ENCODE measurements at places on chromosomes 5 and 9. TPM values are rescaled to one million over a fixed set of nuclear protein-coding genes. Genes with fewer than 3 reads are reported as not detected.

DNA sequence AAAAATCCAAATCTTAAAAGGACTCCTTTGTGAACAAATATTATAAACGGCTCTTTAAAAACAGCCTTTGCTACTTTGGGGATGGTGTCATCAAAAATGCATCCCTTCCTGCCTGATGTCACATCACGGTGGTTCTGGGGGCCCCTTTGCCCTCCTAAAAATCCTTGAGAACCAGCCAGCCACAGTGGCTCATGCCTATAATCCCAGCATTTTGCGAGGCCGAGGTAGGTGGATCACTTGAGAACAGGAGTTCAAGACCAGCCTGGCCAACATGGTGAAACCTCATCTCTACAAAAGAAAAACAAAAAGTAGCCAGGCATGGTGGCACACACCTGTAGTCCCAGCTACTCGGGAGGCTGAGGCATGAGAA, 43.9 kb downstream of the FNBP1 start:
- no peak for DNase-seq

- no peak for DNase-seq
Observed at GRCh38 chr5:14482085-14482484, 99.5 kb upstream of the OTULINL start.

DNA sequence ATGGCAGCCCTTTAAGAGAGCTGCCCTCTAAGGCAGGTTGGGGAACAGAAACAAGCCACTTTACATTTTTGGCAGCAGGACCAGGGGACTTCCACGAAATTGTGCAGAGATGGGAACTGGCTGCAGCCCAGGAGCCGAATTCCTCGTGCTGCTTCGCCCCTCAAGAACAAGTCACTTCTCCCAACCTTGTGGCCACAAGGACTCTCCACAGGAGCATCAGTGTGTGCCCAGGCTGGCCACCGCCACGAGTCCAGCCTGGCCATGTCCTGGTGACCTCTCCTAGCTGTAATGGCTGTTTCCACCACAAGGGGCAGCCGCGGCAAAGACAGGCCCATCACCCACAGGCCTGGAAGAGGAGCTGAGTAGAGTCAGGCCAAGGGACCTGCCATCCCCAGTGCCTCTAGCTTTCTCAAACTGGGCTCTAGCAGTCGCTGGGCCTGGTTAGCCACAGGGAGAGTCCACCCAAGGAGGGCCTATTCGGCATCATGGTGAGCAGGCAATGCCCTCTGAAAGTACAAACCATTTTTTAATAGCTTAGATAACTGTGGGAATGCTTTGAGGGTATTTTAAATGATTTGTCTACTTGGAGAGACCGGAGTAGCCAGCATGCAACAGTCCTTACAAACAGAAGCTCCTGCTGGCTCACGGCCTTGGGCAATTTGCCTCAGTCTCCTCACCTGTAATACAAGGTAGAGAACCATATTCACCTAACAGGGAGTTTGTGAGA, 129.0 kb downstream of the COL23A1 start:
- DNase-seq = peak; percentile 58

DNA sequence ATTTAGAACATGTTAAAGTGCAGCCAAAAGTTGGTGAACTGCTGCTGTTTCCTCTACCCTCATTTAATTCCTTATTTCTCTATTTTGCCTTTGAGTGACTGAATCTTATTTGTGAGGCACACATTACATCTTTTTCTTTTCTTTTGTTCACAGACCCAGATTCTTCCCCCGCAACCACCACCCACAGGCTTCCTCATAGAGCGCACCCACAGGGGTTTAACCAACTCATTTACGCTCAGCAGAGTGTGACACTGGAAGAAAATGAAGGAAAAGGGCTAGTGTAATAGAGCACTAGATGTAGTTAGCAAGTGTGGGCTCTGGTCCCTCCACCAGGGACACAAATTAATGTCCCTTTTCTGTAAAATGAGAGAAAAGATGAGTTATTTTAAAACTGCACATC, 200.7 kb downstream of the PARP8 start:
- no peak for DNase-seq

DNA sequence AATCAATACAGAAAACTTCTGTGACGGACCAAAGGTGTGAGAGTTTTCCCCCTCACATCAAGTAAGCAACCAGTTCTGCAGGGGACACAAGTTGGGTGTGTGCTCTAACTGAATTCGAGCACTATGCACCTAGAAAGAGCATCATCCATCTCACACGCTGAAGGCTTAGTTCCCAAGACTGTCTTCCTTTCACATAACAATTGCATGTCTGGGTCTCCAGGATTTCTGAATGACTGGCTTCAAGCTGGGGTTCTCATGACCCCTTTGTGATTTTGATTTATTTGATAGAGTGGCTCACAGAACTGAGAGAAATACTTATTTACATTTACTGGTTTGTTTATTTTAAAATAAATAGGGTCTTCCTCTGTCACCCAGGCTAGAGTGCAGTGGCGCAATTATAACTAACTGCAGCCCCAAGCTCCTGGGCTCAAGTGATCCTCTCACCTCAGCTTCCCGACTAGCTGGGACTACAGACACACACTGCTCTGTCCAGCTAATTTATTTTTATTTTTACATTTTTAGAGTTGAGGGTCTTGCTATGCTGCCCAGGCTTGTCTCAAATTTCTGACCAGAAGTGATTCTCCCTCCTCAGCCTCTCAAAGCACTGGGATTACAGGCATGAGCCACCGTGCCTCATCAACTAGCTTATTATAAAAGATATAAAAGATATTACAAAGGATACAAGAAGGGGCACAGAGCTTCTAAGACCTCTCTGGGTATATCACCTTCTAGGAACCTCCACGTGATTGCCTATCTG, 316.7 kb upstream of the CDH12 start:
- DNase-seq = no peak

- DNase-seq = no peak
Observed at GRCh38 chr5:74993743-74994142, 58.6 kb downstream of the GCNT4 start.

GRCh38 chr5:69364414-69364813, 4.9 kb downstream of the AK6 start:
- DNase-seq = no peak

GRCh38 chr5:89273289-89273688, 390.3 kb upstream of the MEF2C start:
- DNase-seq = no peak

DNA sequence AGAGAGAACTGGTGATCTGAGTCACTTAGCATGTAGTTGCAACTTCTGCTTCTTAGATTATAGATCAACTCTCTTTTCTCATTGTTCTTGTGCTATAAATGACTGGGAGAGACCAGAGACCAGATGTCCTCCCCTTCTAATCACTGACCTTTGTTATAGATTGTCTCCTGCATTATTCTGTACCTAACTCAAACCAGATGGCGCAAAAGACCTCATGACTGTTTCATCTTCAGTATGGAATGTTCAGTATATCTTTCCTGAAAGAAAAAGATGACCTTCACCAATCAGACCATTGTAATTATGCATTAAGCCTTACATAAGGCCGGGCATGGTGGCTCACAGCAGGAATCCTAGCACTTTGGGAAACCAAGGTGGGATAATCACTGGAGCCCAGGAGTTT, 30.5 kb upstream of the ADAM19 start:
- no peak for DNase-seq

DNA sequence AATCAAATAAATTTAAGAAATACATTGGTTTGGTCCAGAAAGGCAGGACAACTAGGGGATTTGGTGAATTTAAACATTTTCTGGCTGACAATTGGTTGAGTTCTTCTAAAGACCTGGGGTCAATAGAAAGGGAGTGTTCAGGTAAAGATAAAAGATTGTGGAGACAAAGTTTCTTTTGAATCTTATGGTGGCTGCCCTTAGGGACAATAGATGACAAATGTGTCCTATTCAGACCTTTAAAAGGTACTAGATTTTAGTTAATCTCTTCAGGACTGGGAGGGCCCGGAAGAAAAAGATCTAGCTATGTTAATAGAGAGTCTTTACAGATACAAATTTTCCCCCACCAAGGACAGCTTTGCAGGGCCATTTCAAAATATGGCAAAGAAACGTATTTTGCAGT, 35.9 kb downstream of the PLEKHG4B start:
- no peak for DNase-seq

GRCh38 chr5:1032551-1033027, 24.0 kb downstream of the NKD2 start:
- no peak for DNase-seq

- DNase-seq = no peak
Observed at GRCh38 chr9:82404881-82405280, 416.3 kb downstream of the SPATA31D1 start.

DNA sequence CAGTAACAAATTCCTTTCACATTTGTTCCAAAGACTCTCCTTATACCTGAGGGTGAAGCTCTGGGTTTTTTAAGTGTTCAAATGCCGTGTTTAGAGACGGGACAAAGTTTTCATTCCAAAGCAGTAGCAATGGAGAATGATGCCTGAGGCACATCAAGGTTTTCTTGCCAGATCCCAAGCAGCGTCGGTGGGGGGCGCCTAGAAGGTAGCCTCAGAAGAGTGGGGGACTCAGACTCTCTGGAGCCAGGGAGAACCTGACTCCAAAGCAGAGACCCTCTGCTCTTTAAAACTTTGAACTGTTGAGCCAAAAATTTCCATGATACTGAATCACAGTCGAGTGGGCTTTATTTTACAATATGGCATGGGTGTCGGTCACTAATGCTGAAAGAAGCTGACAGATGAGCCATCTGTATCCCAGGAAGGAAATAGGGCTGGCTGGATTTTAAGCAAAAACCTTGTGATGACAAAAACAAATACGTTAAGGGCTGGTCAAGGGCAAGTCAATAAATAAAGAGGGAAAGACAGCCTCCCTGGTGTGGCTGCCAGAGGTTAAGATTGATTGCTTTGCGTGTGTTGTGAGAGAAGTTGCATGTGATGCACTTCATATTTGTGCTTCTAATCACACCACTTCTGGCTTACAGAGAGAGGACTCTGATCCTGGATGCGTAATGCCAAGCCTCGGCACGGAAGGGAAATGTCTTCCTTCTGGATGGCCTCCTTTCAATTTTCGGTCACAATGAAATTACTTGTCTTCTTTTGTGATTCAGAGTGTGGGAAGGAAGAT, 161.1 kb upstream of the EFNA5 start:
- no peak for DNase-seq

- no peak for DNase-seq
Observed at GRCh38 chr5:150082889-150083288, 3.5 kb downstream of the CSF1R start.

DNA sequence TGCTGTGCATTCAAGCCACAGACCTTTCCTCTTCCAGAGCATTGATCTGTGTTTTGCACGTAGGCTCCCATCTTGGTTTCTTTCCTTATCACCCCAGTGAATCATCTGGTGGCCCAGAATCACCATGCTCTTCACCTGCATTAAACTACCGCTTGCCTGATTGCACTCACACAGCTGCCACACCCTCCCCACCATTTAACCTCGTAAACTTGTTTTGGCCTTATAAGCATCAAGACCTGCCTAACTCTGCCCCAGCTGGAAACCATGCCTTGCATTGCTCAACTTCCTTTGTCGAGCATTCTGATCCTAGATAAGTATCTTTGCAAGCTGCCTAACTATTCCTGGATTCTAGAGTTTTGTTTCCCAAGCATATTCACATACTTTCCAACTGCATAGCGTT, 369.6 kb upstream of the SEMA6A start:
- DNase-seq = no peak

Gene HAVCR2
- 18.2 TPM for polyA plus RNA-seq

Gene NNT
- polyA plus RNA-seq = 119 TPM

Gene GPX3
- polyA plus RNA-seq = 1,238 TPM

Gene LECT2
- 5.2 TPM for polyA plus RNA-seq

Gene HTR4
- not detected for polyA plus RNA-seq

Gene LEAP2
- polyA plus RNA-seq = 8.7 TPM

Gene GFRA3
- polyA plus RNA-seq = 3.2 TPM

Gene NPR3
- polyA plus RNA-seq = 34.5 TPM

Gene SETD9
- 20.5 TPM for polyA plus RNA-seq

Gene PGM5
- polyA plus RNA-seq = 38.2 TPM

Gene GRXCR2
- not detected for polyA plus RNA-seq

All from left kidney (tissue), 8 donors.